Activated naive CD4-positive, alpha-beta T cell treated with anti-CD3 and anti-CD28 coated beads, Interleukin-2, amount 50 U/mL, for 72 hours (primary cell): ENCODE measurements at places on chromosomes 4 and X. TPM values are rescaled to one million over a fixed set of nuclear protein-coding genes. Genes with fewer than 3 reads are reported as not detected.
A peak's percentile ranks its signal among the peaks of the same experiment; 100 is the strongest.

- peak; percentile 36 for DNase-seq
Observed at GRCh38 chrX:10722851-10723250, 102.5 kb upstream of the MID1 start.

- DNase-seq: no peak
Observed at GRCh38 chr4:84579403-84579776, 3.5 kb upstream of the CDS1 start.

Gene COX7B2
- not detected for total RNA-seq

DNA sequence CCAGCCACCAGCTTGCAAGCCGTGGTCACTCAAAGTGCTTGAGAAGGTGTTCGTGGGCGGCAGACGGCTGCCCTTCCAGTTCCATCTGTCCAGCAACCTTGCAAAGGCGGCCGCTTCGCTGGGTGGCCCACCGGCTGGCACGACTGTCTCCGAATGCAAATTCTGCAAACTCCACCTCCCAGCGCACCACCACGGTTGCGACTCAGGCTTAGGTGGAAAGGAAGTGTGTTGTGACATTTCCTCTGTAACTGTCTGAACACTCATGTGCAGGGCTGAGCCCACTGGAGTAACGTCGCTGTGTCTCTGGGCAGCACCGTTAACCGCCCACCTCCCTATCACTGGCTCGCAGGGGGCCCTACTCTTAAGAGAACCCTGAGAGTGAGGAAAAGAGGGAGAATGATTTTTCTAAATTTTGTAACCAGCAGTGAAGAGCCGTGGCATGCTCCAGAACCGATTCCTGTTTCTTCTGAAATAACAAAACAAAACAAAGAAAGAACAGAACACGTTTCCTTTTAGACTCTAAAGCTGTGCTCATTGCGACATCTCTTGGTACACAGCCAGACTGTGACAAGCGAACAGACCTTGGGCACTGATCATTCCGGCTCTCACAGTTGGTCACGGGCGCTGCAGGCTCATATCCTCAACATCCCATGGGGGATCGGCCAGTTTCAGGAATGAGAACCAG, at the start of gene P2RY8:
Gene P2RY8, minus strand, starts transcription at position 155 of the 685 bp plus-strand sequence. CDS start 70,627 bp downstream, outside the sequence.
- DNase-seq: peak; percentile 68

DNA sequence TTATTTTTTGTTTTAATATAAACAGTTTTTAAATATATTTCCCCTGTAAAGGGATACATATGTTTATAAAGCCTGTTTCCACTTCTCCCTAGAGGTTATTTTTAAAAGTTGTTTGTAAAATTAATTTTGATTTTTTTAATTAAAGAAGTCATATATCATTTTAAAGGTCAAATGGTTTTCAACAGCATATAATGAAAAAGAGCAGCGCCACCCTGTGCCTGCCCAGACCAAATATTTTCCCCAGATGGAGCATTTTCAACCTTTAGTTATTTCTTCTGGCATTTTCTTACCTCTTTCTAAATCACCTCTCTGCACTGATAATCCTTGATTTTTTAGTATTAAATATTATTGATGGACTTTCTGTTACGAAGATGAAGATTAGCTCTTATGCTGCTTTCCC, 21.0 kb downstream of the MSX1 start:
- no peak for DNase-seq

GRCh38 chrX:152074163-152074562, 64.2 kb downstream of the MAGEA10 start:
- no peak for DNase-seq

Gene SYTL5
- total RNA-seq: not detected

- DNase-seq: no peak
Observed at GRCh38 chr4:71586087-71586763, 197.7 kb downstream of the GC start.

- DNase-seq: no peak
Observed at GRCh38 chrX:12779534-12779933, 11.7 kb upstream of the PRPS2 start.

Gene AFM
- not detected for total RNA-seq

DNA sequence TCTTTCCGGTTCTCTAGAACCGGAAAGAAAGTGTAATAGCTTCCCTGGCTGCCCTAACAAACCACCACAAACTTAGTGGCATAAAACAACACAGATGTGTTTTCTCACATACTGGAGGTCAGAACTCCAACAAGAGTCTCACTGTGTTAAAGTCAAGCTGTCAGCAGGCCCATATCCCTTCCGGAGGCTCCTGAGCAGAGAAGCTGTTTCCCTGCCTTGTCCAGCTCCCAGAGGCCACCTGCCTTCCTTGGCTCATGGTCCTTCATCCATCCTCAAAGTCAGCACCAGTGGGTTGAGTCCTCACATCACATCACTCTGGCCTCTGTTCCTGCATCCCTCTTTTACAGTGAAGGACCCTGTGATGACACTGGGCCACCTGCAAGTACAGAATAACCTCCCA, 49.8 kb upstream of the HMX1 start:
- no peak for DNase-seq

DNA sequence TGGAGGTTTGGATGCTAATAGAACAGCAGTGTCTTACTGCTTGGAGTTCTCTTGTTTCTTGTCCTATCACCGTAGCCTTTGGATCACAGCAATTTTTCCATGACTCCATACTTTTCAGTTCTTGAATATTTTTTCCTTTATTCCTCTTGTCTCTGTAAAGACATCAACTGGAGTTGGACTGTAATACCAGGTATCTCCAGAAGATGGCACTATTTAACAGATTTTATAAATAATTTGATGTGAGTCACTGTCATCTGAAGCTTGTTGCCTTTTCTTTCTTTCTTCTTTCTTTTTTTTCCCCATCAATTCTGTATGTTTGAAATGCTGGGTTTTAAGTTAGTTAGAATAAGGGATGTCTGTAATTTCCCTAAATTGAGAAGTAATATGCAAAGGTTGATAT, 24.1 kb downstream of the HPRT1 start:
- DNase-seq: no peak
